Memory B cell (primary cell): ENCODE measurements at places on chromosomes 3 and 15.

DNA sequence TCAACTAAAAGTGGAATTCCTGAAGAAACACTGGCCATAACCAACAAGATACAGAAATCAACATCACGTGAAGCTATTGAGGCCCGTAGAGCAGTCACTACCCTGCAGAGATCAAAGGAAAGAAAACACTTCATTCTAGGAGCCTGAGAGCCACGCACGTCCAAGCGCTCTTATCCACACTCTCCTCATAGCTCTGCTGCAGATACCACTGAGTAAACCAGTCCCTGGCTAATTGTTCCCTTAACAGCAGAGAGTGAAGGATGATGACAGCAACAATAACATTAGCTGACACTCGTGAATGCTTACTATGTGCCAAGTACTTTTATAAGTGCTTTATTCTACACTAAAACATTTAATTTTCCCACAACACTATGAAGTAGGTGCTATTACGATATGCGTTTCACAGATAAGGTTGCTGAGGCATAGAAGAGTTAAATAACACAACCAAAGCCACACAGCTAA lies 271.0 kb upstream of the GADL1 start:
- no peak for DNase-seq

GRCh38 chr3:65619451-65619881 lies 419.3 kb downstream of the MAGI1 start:
- DNase-seq = no peak

GRCh38 chr3:47636921-47637320 lies 58.3 kb upstream of the CSPG5 start:
- DNase-seq = no peak

DNA sequence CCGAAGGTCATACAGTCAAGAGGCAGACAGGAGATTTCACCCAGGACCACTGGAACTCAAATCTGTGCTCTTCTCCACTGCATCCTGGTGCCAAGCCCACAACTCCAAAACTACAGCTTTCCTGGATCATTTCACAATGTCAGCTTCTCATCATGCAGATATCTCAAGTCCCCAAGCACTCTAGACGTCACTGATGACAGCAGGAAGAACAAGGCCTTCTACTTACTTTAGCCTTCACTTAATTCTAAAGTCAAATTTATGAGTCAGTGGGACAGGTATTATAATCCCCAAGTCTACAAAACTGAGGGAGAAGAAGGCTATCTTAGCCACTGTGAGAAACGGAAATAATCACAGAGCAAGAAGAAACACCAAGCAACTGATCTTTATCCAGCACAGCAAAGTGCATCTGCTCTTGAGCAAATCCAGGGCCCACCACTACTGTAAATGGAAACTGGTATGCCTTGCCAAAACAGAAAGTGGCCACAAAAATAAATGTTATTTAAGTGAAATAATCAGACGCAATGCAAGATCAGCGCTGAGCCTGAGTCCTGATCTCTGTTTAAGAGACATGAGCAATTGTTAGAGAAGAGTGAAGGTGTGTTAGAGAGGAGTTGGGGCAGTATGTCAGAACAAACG lies 928 bp downstream of the RAD18 start:
- DNase-seq = no peak

DNA sequence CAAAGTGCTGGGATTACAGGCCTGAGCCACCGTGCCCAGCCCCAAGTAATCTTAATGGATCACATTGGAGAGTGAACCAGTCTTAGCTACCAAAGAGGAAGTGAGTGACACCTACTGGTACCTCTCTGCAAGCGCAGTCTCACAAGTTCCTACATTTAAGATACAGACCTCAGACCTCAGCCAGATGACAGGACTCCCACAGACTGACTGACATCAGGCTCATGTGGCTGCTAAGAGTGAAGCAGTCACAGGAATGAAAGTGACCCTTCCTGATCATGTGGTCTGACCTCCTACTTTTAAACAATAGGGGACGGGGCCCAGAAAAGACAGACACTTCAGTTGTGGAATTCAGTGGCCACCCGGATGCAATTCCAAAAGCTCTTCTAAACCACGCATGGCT lies 36.3 kb upstream of the GNB5 start:
- peak; percentile 74 for DNase-seq

GRCh38 chr3:129577925-129578786 lies 28.3 kb downstream of the PLXND1 start:
- DNase-seq = peak; percentile 60

DNA sequence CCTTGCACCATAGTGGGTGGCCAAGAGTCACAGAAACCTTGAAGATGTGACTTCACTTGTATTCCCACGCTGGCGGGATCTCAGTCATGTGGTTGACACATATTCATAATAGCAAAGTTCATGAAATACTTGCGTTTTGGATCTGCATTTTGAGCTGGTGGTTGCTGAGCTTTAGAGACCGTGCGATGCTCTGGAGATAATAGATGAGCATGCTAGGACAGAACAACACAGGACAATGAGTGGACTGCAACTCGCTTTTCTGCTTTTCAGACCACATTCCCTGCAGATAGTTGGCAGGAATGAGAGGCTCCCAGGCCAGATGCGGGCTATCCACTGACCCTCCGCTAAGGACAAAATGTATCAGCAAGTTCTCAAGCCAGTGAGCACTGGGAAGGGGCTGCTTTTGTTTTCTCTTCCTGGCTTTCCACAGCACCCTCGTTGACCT lies 13.8 kb upstream of the STARD5 start:
- no peak for DNase-seq

DNA sequence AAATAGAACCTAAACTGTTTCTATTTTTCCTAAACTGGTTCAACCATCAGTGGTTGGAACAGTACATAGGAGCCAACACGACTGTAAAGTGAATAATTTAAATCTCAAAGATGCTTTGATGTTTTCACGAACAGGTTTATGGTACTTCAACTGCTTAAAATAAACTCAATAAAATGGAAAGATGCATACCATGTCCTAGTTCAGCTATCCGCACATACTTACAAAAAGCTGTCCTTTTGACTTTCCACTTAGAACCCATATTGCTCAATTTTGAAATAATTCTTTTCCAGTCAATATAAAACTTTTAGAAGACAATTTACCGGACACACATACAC lies 902 bp downstream of the CMTM6 start:
- no peak for DNase-seq

- DNase-seq = no peak
Measured at GRCh38 chr3:70180664-70181063, 131.8 kb downstream of the MDFIC2 start.

DNA sequence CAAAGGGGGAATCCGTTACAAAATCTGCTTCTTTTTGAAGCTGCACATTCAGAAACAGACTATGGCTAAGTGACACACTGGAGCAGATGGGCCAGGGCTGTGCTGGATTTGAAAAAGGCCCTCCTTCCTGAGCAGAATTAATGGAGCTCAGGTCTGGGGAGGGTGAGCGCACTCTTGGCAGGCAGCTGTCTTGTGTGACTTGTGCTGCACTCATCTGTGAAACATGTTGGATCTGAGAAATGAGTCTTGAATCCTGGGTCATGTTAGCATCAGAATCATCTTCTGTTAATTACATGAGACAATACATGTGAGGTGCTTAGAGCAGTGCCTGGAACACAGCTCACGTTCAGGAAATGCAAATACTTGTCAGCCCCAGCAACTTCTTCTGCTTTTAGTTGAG lies 219.6 kb downstream of the THSD4 start:
- no peak for DNase-seq

- no peak for DNase-seq
Measured at GRCh38 chr3:61035573-61035972, 215.7 kb downstream of the FHIT start.

GRCh38 chr3:13827256-13827655 lies 52.6 kb downstream of the WNT7A start:
- no peak for DNase-seq

DNA sequence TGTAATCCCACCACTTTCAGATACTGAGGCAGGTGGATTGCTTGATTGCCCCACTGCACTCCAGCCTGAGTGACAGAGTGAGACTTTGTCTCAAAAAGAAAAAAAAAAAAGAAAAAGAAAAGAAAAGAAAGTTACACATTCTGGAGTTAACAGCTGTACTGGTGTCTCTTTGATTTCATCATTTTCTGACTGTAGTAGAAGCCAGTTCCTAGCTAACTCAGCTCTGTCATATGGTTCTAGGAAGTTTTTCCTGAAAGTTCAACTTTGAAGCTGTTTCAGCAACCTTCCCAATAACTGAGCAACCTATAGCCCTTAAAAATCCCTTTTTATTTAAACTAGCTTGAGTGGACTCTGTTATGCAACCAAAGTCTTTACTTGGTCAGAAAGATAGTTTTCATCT lies 104.6 kb upstream of the STRIT1 start:
- DNase-seq = no peak

DNA sequence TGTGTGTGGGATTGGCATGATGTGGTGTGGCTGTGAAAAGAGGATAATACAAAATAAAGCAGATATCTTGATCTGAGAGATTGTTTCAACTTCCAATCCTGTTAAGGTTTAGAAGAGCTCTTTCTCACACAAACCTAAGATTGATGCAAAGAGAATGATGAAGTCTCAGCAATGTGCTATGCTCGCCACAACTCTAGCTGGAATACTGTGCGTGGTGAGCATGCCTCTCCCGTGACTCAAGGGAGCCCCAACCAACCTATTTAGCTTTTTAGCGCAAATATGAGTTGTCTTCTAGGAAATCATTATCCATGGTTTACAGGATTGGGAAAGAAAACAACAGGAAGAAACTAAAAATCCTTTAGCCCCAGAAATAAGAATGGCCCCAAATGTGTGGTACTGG lies 28.5 kb downstream of the BTLA start:
- no peak for DNase-seq

DNA sequence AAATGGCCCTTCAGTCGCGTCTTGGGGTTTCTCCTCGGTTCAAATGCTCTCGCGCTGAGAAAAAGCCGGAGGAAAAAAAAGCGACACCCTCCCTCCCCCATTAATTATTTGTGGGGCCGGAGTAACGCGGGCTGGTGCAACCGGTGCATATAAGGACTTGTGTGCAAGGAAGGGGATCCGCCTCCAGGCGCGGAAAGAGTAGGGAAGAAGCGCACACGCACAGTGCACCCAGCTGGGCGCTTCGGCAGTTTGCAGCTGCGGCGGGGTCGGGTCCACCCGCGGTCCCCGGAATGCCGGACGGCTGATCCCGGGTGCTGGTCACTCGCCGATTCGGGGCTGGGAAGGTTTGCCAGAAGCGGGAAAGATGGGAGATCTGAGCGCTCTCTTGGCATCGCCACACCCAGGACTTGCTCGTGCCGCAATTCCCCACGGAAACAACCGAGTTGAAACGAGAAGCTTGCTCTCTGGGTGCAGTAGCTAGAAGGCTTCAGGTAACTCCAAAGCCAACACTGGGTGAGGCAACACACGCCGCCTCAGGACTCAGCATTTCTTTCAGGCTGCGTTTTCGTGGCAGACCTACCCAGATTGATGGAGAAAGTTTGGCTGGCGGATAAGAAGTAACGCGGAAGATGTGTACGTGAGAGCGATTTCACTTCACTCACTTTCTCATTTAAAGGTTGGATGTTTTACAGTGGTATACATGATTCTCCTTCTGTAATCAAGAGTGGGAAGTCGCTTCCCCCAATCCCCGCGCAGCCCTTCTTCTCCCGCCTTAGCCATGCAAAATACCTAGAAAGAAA lies 720 bp upstream of the TNIK start:
- DNase-seq = no peak

- DNase-seq = no peak
Measured at GRCh38 chr3:72340476-72341379, 507.5 kb downstream of the SHQ1 start.

DNA sequence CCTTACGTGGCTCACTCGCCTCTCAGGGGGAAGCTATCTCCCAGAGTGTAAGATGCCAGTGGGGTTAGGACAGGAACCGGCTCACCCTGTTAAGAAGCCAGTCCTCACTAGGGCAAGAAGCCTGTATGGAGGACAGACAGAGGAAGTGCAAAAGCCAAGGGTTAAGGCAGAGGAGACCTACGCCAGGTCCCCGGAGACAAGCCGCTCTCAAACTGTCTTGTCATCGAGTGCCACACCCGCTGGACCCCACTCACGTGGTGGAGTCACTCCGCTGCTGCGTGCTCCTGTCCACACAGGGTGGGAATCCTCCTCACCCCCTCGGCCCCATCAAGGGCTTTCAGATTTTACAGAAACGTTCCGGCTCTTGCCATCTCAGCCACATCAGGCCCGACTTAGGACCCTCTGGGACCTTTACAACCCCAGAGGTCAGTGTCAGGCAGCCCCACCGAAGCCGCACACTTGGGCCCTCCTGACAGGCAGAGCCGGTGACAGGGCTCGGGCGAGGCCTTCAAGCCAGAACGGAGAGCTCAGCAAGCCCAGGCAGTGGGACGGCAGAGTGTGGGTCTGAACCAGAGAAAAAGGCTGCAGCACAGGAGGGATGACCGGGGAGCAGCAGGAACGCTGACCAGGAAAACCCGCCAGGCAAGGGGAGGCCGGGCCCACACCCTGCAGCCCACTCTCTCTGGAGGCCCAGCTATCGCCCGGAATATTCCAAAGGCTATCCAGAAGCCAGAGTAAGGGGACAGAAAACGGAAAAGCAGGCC lies 61.7 kb downstream of the XXYLT1 start:
- no peak for DNase-seq

- no peak for DNase-seq
Measured at GRCh38 chr3:11187681-11188080, 33.4 kb downstream of the HRH1 start.

DNA sequence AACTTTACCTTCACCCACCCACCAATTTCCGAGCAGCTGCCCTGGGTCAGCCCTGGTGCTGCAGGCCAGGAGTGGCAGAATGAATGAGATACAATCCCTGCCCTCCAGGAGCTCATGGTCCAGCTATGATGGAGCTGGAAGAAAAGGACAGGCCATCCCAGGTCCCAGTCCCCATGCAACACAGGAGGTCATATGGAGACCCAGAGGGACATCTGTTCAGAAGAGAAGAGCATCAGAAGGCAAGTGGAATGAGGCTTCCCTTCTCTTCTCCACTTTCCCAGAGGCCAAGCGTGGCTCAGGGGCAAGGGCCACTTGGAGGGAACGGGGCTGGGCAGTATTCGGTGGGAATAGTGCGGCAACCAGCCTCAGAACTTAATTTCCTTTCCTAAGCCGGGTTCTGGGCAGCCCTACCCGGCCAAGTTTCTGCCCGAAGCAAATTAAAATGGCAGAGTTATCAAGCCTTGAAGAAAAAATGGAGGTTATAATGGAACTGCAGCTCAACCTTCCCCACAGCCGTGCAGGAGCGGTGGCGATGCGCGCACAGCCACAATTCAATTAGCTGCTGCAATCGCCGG lies 35.9 kb downstream of the TLE3 start:
- DNase-seq = no peak
